ENCODE measurements at places on chromosomes 1 and 21. TPM values are rescaled to one million over a fixed set of nuclear protein-coding genes. Genes with fewer than 3 reads are reported as not detected.

Gene HLX
- total RNA-seq, result 3.7 TPM

Gene AMY1C
- not detected for total RNA-seq

Gene SH2D5
- 17.1 TPM for total RNA-seq

Gene BACE2
- 22.3 TPM for total RNA-seq

Gene TPTE
- not detected for total RNA-seq

Gene DDX59
- total RNA-seq, result 15.5 TPM

Gene BSND
- not detected for total RNA-seq

Gene PKLR
- total RNA-seq, result not detected

Gene LAX1
- not detected for total RNA-seq

Gene PGM1
- 37.3 TPM for total RNA-seq

Gene RGS16
- 0.30 TPM for total RNA-seq

Gene LENEP
- not detected for total RNA-seq

Gene ADGRL4
- total RNA-seq, result not detected

Gene SNAPIN
- 55.9 TPM for total RNA-seq

Gene NPHS2
- not detected for total RNA-seq

Gene BRDT
- not detected for total RNA-seq

Gene CYYR1
- not detected for total RNA-seq

Gene AMIGO1
- 1.2 TPM for total RNA-seq

Gene SLC27A3
- 1.6 TPM for total RNA-seq

Gene F3
- 3.2 TPM for total RNA-seq

Gene FAM72C
- total RNA-seq, result 5.4 TPM

Gene NUF2
- total RNA-seq, result 21.9 TPM

Gene C1orf167
- not detected for total RNA-seq

Gene AMPD1
- not detected for total RNA-seq

Gene C1orf210
- not detected for total RNA-seq

Gene MT1HL1
- not detected for total RNA-seq

Gene NR1I3
- total RNA-seq, result 0.26 TPM

Gene UTP11
- 45.2 TPM for total RNA-seq

Gene MACO1
- total RNA-seq, result 9.2 TPM

Gene S100A16
- total RNA-seq, result 615 TPM

Gene OR2T29
- total RNA-seq, result not detected

Gene DENND4B
- 34.2 TPM for total RNA-seq

Gene OR2W3
- not detected for total RNA-seq

Gene SLC2A5
- total RNA-seq, result 0.77 TPM

Gene KMO
- 1.3 TPM for total RNA-seq

Gene MSH4
- total RNA-seq, result not detected

Gene OR2T33
- not detected for total RNA-seq

Gene CLEC20A
- total RNA-seq, result not detected

Gene GBP4
- not detected for total RNA-seq

Gene CFAP107
- total RNA-seq, result not detected

Gene TAL1
- not detected for total RNA-seq

Gene ASPM
- 17.7 TPM for total RNA-seq

Gene F13B
- not detected for total RNA-seq

Gene DIO1
- total RNA-seq, result not detected

Gene CCT8
- 174 TPM for total RNA-seq

Gene LRIF1
- 18.4 TPM for total RNA-seq

Gene EPHB2
- 39.2 TPM for total RNA-seq

Gene HPDL
- 4.4 TPM for total RNA-seq

Gene SPATA1
- total RNA-seq, result 1.3 TPM

Gene PTGS2
- 7.3 TPM for total RNA-seq

Gene TLCD4
- 9.3 TPM for total RNA-seq

Gene NLRP3
- total RNA-seq, result not detected

Gene ASCL5
- 0.10 TPM for total RNA-seq
